Cortex of kidney (tissue), 1 donor: ENCODE measurements at places on chromosomes 3 and 15.

- no peak for DNase-seq
These were observed 7.5 kb upstream of the MAN2A2 start for GRCh38 chr15:90895571-90896117.

DNA sequence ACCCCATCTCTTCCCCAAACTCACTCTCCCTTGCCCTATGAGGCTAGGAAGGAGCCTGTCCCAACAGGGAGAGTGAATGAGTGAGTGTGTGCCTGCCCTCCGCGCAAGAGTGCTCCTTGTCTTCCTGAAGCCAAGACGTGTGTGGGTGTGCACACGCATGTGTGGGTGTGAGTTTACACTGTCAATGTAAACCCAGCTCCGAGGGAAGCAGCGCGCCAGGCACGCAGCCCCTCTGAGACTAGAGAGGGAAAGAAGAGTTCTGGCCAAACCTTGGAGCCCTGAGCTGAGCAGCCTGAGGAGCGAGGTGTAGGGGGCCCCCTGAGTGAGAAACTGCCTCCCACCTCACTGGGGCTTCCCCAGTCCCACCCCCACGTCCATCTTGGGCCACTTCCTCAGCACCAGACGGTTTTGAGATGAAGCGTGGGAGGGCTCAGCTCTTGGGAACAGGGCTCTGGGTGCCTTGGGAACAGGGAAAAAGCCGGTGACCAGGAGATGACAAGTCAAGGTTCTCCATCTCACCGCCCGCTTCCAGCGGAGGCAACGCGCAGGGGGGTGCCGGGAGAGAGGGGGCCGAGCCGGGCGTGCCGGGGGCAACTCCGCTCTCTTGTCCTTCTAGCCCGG lies 5.1 kb downstream of the MECOM start:
- no peak for DNase-seq

DNA sequence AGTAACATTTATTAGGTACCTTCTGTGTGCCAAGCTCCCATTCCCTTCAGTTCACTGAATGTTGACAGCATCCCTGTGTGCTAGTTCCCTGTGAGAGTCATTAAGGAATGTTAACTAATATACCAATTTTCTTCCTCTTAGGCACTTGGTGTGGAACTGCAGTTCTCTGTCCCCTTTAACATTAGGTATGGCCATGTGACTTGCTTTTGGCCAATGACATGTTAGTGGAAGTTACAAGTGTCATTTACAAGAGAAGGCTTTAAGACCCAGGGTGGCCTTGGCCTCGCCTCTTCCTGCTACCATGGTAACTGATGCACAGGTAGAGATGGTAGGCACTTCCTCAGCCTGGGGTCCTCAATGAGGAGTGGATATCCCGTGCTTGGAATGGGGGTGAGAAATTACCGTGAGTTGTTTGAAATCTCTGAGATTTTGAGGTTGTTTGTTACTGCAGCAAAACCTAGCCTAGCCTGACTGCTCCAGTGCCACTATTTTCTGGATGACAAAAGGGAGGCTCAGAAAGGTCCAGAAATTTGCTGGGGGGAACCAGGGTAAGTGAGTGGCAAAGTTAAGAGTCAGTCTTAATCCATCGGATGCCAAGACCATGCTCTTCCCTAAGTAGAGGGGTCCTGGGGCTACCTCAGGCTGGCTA lies 21.2 kb upstream of the LINGO1 start:
- no peak for DNase-seq

DNA sequence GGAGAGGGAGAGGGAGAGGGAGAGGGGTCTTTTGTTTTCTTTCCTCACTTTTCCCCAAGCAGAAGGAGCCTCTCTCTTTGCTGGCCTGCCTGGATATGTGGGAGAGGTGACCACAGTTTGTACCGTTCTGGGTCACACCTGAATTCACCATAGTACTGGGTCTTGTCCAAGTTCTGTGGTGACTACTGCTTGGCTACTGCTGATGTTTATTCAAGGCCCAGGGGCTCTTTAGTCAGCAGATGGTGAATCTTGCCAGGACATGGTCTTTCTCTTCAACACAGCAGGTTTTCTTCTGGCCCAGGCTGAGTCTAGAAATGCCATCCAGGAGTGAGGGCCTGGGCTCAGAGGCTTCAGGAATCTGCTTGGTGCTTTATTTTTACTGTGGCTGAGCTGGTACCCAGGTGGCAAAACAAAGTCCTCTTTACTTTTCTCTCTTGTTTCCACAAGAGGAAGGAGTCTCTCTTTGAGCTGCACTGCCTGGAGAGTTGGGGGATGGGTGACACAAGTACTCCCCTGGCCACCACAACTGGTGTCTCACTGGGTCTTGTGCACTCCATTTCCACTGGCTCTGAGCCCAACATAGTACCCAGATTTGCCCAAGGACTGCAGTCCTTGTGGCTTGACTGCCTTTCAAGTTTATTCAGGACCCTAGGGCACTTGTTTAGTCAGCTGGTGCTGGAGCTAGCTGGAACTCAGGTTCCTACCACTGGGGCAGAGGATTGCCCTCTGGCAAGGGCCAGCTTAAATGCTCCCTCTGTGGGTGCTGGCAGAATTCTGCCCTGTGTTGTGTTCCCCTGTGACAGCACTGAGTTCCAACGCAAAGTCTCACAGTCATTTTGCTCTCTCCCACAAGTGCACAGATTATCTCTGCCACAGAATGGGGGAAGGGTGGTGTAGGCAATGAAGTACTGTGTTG lies 16.8 kb upstream of the CCNDBP1 start:
- no peak for DNase-seq

GRCh38 chr3:38489766-38490165 lies 6.4 kb upstream of the EXOG start:
- DNase-seq, result no peak

DNA sequence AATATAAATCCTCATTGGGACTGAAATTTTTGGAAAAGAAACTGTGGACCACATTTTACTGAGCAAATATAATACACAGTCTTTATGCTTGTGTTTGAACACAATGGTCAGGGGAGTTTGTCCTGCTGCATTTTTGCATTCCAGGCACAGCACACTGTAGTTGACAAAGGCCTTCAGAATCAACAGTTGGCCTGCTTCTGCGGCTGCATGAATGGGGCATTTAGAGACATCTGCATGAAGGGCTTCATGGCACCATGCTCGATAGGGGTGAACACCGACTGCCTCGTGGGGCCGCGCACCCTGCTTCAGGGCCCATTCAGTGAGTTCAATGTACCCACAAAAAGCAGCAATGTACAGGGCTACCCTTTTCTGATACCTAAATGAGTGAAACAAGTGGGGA lies 15.4 kb upstream of the COMMD2 start:
- DNase-seq, result no peak

GRCh38 chr15:81376231-81376630 lies 2.2 kb upstream of the TMC3 start:
- no peak for DNase-seq

DNA sequence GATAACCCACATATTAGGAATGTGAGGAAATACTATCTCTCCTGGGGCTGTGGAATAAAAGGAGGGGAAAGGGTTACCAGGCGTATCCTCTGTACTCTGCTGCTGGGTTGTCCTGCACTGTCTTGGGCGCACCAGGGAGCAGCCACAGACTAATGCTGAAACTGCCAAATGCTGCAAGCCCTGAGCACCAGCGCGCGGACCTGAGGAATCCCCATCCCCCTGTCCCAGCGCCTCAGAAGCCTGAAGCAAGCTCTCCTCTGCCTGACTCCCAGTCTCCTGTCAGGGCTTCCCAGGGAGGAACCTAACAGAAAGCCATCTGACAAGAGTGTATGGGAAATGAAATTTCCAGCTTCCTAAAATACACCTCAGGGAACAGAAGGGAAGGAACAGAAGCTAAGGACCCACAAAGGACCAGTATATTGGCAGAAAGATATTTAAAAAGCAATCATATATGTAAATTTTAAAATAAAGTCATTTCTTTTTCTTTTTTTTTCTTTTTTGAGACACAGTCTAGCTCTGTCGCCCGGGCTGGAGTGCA lies 158.3 kb upstream of the C2CD4B start:
- DNase-seq, result no peak

- DNase-seq, result no peak
These were observed 945 bp downstream of the MST1R start for GRCh38 chr3:49902511-49903345.

- no peak for DNase-seq
These were observed 266.9 kb downstream of the ZBBX start for GRCh38 chr3:167113035-167113830.

DNA sequence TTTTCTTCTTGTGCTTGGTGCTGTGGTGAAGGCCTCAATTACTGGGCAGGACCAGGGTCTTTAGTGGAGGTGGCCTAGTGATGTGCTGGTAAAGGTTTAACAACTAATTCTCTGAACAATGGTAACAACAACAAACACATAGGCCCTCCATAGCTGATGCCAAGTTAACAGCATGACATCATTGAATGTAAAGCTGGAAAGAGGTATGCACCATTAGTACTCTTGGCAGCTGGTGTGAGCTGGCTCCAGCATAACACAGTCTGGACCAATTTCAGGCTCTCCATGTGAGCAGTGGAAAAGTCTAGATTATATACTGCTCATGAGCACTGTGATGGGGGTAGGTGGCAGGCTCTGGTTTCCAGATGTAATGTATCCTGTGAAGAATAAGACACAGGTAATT lies 61.8 kb downstream of the SLC7A14 start:
- no peak for DNase-seq

- DNase-seq, result no peak
These were observed 378.7 kb downstream of the ZBBX start for GRCh38 chr3:167001374-167001773.

DNA sequence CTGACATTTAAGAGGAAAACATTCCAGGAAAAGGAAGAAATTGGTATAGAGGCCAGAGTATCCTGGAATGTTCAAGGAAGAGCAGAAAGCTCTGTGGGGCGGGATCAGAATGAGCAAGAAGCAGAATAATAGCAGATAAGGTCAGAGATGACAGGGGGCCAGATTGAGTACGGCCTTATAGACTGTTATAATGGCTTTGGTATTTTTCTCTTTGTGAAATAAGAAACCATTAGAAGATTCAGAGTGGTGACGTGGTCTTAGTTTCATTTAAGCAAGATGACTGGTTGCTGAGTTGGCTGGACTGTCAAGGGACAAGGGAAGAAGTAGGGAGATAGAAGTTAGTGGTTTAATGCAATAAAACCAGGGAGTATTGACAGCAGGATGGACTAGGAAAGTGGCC lies 218.3 kb upstream of the SOX2 start:
- no peak for DNase-seq

GRCh38 chr3:42658771-42659390 lies 5.4 kb downstream of the ZBTB47 start:
- DNase-seq, result no peak

DNA sequence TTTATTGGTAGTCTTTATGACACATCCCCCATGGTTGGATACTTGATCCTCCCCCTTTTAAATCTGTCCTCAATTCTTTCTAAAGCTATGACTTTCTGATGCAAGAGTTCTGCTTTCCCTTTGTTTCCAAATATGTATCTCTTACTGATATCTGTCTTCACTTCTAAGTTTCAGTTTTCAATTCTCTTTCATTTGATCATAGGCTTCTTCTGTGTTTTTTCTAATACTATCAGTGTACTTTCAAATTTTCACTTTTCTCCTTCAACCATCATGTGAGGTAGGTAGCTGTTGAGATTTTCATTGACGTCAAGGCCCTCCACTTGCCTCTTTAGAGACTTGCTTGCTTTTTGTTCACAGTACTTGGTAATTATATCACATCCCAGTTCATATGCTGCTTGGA lies 436.5 kb downstream of the CNTN4 start:
- DNase-seq, result no peak

DNA sequence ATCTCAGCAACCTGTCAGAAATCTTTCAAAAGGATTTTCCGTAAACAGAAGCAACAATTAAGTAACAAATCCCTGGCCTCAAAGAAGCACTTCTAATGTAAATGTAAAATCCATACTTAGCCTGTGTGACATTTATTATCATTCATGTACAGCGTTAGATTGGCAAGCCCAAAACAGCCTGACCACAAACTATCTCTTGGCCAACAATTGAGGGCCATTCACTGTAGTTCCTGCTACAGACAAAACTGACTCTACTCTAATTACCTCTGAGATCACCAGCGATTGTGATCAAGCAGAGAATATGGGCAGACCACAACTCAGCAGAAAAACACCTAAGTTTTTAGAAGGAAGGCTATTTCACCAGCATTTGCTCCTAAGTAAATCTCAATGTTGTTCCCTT lies 9.2 kb downstream of the SHQ1 start:
- DNase-seq, result no peak

DNA sequence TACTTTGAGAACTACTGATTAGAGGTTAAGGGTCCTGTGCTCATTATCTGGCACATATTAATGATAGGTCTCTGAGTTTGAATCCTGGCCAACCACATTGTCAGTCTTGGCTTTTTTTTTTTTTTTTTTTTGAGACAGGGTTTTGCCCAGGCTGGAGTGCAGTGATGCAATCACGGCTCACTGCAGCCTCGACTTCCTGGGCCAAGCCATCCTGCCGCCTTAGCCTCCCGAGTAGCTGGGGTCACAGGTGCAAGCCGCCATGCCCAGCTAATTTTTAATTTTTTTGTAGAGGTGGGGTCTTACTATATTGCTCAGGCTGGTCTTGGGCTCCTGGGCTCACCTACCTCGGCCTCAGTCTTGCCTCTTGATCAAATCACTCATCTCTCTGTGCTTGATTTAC lies 547 bp upstream of the PCCB start:
- no peak for DNase-seq

- DNase-seq, result no peak
These were observed 271.4 kb upstream of the RARB start for GRCh38 chr3:25156626-25157025.

- DNase-seq, result no peak
These were observed 744.7 kb downstream of the TUSC7 start for GRCh38 chr3:117454254-117454653.

DNA sequence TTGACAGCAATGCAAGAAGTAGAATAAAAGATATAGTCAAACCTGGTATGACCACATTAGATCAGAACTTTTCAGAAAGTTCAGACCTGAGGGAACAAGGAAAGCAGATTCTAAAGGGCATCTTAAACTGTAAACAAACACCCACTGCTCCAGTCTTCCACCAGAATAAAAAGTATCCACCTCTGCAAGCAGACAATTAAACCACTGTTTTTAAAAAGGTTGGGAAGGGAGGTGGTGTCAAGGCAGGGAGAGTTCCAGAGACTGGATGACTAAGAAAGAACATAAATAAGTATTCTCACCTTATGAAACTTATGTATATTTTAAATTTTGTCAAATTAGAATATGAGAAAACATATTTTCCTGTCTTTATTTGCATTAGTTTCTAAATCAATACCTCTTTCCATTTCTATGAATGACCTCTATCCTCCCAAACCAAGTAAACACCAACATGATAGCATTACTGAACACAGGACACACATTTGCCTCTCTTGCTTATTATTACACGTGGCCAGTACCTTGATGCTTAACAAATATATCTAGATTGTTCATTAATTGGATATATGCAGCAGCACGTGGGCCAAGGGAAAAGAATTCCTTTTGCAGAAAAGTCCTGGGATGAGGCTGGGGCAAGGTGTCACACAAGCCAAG lies 31.6 kb downstream of the PIK3CB start:
- DNase-seq, result no peak
